ENCODE measurements at places on chromosomes 6 and 20.
A peak's percentile ranks its signal among the peaks of the same experiment; 100 is the strongest.

DNA sequence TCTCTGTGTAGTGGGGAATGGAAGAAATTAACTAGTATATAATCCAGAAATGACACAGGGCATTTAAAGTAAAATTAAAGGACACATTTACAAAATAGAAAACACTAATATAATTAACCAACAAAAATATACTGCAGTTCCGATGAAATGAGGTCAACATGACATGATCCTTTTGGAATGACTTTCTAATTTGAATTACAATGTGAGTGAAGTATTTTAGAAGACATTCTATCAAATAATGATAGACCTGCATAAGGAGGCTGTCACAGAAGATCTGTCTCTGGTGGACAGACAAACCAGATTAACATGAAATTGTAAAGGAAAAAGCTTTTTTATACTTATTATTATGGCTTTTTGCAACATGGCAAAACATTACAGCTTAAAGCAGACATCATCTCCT lies 100.6 kb upstream of the FAM184A start:
- DNase-seq = no peak

DNA sequence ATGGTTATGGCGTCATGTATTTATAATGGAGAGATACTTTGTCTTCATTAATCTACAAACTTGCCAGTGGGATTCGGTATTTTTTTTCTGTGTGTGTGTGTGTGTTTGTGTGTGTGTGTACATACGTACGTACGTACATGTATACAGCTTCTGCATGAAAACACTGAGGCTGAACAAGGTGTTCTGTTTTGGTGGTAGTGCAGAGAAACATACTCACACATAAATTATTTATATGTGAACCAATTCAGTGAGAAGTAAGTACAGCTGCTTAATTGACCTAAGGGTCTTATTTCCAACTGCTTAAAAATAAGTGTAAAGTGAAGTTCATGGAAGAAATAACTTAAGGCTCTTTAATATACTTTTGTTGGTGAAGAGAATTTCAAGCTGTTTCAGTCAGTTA lies 234.2 kb downstream of the BCKDHB start:
- DNase-seq = no peak

- DNase-seq = peak; percentile 80
Measured at GRCh38 chr6:13336553-13336952, 8.2 kb upstream of the TBC1D7 start.

- DNase-seq = no peak
Measured at GRCh38 chr20:10366898-10367692, 66.9 kb downstream of the MKKS start.

GRCh38 chr20:57610261-57610952 lies 9.8 kb downstream of the ZBP1 start:
- DNase-seq = no peak

- DNase-seq = no peak
Measured at GRCh38 chr20:56322681-56323080, 36.1 kb upstream of the FAM210B start.

DNA sequence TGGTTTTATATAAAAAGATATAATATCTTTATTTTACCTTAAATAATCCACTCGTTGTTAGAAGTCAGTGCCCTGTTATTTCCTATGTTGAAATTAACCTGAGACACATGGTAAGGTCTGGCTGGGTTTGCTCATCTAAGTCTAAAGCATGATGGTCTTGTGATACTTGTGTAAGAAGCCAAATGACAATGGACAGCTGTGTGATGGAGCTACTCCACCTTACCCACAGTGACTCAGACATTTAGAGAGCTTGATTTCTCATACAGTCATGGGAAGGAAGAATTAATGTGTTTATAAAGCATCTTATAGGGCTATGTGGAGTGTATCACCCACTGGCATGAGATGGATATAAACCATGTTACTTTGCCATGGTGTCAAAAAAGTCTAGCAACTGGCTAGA lies 11.7 kb downstream of the CTCFL start:
- no peak for DNase-seq

DNA sequence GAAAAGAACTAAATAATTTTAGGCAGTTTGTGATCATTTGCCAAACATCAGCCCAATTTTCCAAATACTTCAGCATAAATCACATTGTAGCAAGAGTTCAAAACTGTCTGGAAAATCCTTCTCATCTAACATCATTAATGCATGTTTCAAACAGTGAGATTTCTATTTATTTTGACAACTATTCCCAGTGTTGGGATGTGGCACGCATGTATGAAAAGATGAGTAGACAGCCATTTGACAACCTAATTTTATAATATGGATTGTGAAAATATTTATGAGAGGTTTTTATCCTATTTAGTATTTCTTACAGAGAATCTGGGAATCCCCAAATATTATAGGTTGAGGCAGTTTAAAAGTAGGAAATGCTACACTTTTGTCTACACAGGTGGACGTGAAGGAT lies 357.6 kb upstream of the ARID1B start:
- DNase-seq = no peak
